Renal cortical epithelial cell (primary cell): ENCODE measurements at places on chromosomes 3 and 15. TPM values are rescaled to one million over a fixed set of nuclear protein-coding genes. Genes with fewer than 3 reads are reported as not detected.

DNA sequence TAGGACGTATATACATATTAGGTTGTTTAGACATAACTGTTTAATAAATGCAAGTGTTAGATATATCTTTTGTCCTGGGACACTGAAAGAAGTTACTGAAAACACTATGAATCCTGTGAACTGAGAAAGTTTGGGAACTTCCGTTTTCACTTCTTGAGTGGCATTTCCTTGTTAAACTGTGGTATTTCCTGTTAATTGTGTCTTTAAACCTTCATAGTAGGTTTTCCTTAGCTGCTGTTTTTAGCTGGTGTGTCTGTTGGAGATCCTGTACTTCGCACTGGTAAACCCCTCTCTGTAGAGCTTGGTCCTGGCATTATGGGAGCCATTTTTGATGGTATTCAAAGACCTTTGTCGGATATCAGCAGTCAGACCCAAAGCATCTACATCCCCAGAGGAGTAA lies 37.1 kb downstream of the ATP6V1A start:
- DNase-seq: no peak

- peak; percentile 5 for DNase-seq
These were observed 2.6 kb upstream of the SLC9A9 start for GRCh38 chr3:143850877-143851276.

The FRMD5 gene
- total RNA-seq: 4.3 and 4.9 TPM in 2 replicates

DNA sequence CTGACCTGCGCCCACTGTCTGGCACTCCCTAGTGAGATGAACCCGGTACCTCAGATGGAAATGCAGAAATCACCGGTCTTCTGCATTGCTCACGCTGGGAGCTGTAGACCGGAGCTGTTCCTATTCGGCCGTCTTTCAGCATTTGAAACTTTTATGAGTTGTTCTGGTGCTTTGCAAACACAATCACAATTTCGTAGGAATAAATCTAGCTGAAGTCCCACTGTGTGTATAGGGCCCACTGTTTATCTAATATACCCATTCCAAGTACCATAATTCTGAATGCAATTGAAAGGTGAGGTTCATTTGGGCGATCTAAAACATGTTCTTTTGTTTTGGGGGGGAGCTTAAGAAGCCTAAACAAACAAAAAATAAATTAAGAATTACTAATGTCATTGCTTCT lies 572.1 kb downstream of the FGF12 start:
- no peak for DNase-seq

- DNase-seq: no peak
These were observed 31.4 kb downstream of the ALS2CL start for GRCh38 chr3:46661776-46662766.

GRCh38 chr15:93527374-93528050 lies 438.5 kb upstream of the RGMA start:
- no peak for DNase-seq

GRCh38 chr3:30649572-30650318 lies 43.3 kb downstream of the TGFBR2 start:
- no peak for DNase-seq

DNA sequence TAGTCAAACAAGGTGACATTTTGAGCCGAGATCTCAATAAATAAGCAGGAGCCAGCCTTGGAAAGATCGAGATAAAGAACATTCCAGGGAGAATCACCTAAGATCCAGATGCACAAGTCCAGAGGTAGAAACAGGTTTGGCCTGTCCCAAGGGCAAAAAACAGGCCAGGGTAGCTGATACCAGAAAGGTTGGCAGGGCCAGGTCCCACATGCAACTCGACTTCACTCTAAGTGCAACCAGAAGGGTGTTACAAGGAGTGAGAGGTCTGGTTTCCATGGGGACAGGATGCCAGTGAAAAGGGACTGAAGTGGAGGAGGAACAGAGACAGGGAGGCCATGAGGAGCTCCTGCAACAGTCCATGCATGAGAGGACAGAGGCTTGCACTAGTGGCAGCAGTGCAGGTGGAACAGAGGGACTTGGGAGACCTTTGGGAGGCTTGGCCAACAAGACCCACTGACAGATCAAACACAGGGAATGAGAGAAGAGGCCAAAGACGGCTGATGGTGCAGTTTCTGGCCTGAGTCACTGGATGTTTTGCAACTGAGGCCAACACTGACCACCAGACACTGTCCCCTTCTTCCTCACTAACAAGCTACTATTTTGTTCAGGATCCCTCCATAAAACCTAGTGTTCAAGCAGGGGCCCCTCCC lies 5.2 kb downstream of the TPRA1 start:
- no peak for DNase-seq

GRCh38 chr3:58353722-58354553 lies 21.2 kb downstream of the PXK start:
- peak; percentile 24 for DNase-seq
